Spleen (tissue), 13 donors: ENCODE measurements at places on chromosomes 6 and 20.

DNA sequence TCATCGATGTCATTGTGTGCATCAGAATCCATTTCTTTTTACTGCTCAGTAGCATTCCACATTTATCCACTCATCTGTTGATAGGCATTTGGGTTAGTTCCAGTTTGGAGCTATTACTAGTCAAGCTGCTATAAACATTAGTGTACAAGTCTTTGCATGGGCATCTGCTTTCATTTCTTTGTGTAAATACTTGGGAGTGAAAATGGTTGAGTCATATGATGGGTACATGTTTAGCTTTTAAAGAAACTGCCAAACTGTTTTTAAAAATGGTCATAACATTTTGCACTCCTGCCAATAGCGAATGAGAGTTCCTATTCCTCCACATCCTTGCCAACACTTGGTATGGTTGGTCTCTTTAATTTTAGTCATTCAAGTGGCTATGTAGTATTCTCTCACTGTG lies 21.2 kb upstream of the SLC22A2 start:
- H3K4me1 ChIP-seq: no peaks in the 10 kb centered on the region
- no peaks in the 10 kb centered on the region for H3K27me3 ChIP-seq
- H3K4me3 ChIP-seq: no peak overlapping the region
- no peak overlapping the region for H3K27ac ChIP-seq

DNA sequence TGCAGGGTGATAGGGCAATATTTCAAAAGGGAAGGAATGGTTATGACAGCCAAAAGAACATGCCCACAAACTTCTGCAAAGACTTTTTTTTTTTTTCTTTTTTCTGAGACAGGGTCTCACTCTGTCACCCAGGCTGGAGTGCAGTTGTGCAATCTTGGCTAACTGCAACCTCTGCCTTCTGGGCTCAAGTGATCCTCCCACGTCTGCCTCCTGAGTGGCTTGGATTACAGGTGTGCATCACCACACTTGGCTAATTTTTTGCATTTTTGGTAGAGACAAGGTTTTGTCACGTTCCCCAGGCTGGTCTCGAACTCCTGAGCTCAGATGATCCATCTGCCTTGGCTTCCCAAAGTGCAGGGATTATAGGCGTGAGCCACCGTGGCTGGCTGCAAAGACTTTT lies 117.6 kb upstream of the ADGRF1 start:
- H3K4me3 ChIP-seq: no peak overlapping the region
- no peaks in the 10 kb centered on the region for H3K27me3 ChIP-seq
- no peak for DNase-seq
- H3K36me3 ChIP-seq: no peaks in the 10 kb centered on the region
- no peak overlapping the region for H3K27ac ChIP-seq
- no peaks in the 10 kb centered on the region for H3K4me1 ChIP-seq

DNA sequence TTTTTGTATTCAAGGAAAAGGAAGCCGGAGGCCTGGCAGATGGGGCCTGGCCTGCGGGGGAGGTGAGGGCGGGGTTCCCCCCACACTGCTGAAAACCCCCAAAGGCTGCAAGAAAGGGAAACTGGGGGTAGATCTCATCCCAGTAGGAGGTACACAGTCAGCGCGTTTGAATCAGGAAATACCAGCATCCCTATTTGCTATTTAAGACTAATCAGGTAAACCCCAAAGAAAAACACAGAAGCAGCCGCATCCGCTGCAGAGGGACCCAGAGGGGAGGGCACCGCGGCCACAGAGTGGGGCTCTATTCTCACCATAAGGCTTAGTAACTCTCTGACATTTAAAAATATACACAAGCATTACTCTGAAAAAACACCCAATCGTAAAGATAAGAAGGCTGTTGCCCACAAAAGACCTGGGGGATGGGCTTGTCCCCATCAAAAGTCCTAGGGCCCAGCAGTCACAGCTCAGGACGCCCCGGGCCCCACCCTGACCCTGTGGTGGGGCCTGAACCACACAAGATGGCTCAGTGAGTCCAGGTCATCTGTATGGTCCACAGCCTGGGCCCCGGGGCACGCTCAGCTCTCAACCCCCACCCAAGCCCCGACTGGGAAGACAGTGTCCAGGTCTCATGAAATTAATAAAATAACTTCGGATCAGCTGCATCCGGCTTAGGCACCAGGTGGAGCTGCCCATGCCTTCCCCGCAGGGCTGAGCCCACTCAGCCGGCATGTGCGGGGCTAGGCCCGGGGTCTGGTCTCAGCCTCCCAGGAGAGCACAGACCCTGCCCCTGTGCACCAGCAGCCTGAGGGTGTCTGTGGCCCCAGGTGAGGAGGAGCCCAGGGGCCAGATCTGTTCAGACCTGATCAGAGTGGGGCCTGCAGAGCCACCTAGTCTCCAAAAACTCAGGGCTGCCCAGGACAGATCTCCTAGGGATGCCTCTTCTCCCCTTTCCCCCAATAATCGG lies 31.0 kb downstream of the KCNQ2 start:
- no peak for DNase-seq
- no peak overlapping the region for H3K4me3 ChIP-seq
- H3K27ac ChIP-seq: no peak overlapping the region
- H3K27me3 ChIP-seq: peaks cover 76% of the 10 kb centered on the region
- H3K36me3 ChIP-seq: no peaks in the 10 kb centered on the region

- no peak for DNase-seq
- no peaks in the 10 kb centered on the region for H3K36me3 ChIP-seq
- no peak overlapping the region for H3K4me3 ChIP-seq
- H3K27me3 ChIP-seq: no peaks in the 10 kb centered on the region
- H3K27ac ChIP-seq: no peak overlapping the region
- no peaks in the 10 kb centered on the region for H3K4me1 ChIP-seq
These were observed 112.4 kb downstream of the PRKN start for GRCh38 chr6:162615016-162615705.
